Spleen (tissue), 13 donors: ENCODE measurements at places on chromosomes 5 and 9. TPM values are rescaled to one million over a fixed set of nuclear protein-coding genes. Genes with fewer than 3 reads are reported as not detected.

GRCh38 chr9:137530331-137530730 lies 19.9 kb downstream of the PNPLA7 start:
- no peak for DNase-seq
- no peaks in the 10 kb centered on the region for H3K27me3 ChIP-seq
- no peak overlapping the region for H3K27ac ChIP-seq
- no peak overlapping the region for H3K4me3 ChIP-seq
- H3K4me1 ChIP-seq, result peaks cover 8% of the 10 kb centered on the region
- no peaks in the 10 kb centered on the region for H3K36me3 ChIP-seq

DNA sequence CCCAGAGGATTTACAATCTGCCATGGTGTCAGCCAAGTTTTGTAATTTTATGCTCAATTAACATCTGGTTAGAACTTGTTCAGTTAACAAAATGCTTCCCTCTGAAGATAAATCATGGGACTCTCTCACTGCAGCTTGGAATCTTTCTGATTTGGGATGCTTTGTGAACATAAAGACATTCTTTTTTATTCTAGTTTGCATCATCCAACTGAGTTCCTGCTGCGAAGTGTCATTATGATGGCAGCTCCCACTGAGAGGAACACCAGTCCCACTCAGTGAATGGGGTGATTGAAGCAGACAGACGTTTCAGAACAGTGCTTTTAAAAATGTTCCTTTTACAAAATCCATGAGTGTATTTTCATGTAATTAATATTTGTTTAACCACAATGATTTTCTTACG lies 863.8 kb downstream of the TLE4 start:
- DNase-seq, result no peak
- H3K27me3 ChIP-seq, result no peaks in the 10 kb centered on the region
- H3K36me3 ChIP-seq, result no peaks in the 10 kb centered on the region
- no peaks in the 10 kb centered on the region for H3K4me1 ChIP-seq

The THBS4 gene
- 0.82 TPM for total RNA-seq

The SGCD gene
- 5.3 TPM for total RNA-seq

- H3K27ac ChIP-seq, result no peak overlapping the region
- no peak for DNase-seq
- no peaks in the 10 kb centered on the region for H3K27me3 ChIP-seq
- H3K4me3 ChIP-seq, result no peak overlapping the region
- H3K36me3 ChIP-seq, result no peaks in the 10 kb centered on the region
These were observed 464.9 kb upstream of the NMUR2 start for GRCh38 chr5:152869971-152870370.

- no peaks in the 10 kb centered on the region for H3K27me3 ChIP-seq
- H3K4me3 ChIP-seq, result no peak overlapping the region
- peaks cover 35% of the 10 kb centered on the region for H3K36me3 ChIP-seq
- no peak for DNase-seq
- no peaks in the 10 kb centered on the region for H3K4me1 ChIP-seq
These were observed 82.0 kb downstream of the SYK start for GRCh38 chr9:90883661-90884060.

The FCN2 gene
- 4.1 TPM for total RNA-seq

GRCh38 chr5:14309878-14310531 lies 166.9 kb downstream of the TRIO start:
- no peak overlapping the region for H3K27ac ChIP-seq
- H3K4me1 ChIP-seq, result no peaks in the 10 kb centered on the region
- no peak for DNase-seq
- H3K36me3 ChIP-seq, result peaks cover 8% of the 10 kb centered on the region

GRCh38 chr5:109412981-109413402 lies 3.2 kb upstream of the PJA2 start:
- H3K27ac ChIP-seq, result no peak overlapping the region
- H3K4me1 ChIP-seq, result peaks cover 13% of the 10 kb centered on the region
- no peaks in the 10 kb centered on the region for H3K27me3 ChIP-seq
- DNase-seq, result no peak

- DNase-seq, result no peak
- H3K27ac ChIP-seq, result no peak overlapping the region
- H3K4me3 ChIP-seq, result no peak overlapping the region
- H3K27me3 ChIP-seq, result no peaks in the 10 kb centered on the region
These were observed 108.1 kb downstream of the GCNT1 start for GRCh38 chr9:76567086-76567485.

- no peaks in the 10 kb centered on the region for H3K36me3 ChIP-seq
- H3K4me3 ChIP-seq, result no peak overlapping the region
- H3K4me1 ChIP-seq, result peaks cover 4% of the 10 kb centered on the region
- DNase-seq, result no peak
- H3K27me3 ChIP-seq, result no peaks in the 10 kb centered on the region
- H3K27ac ChIP-seq, result no peak overlapping the region
These were observed 64.9 kb downstream of the NDUFAF2 start for GRCh38 chr5:61009907-61010306.

The GMCL2 gene
- total RNA-seq, result not detected

GRCh38 chr5:87705876-87706275 lies 293.1 kb upstream of the CCNH start:
- H3K27me3 ChIP-seq, result no peaks in the 10 kb centered on the region
- DNase-seq, result no peak
- H3K4me3 ChIP-seq, result no peak overlapping the region
- H3K4me1 ChIP-seq, result no peaks in the 10 kb centered on the region

GRCh38 chr9:36802201-36802920 lies 229.7 kb downstream of the MELK start:
- DNase-seq, result no peak
- no peak overlapping the region for H3K27ac ChIP-seq
- no peak overlapping the region for H3K4me3 ChIP-seq
- H3K4me1 ChIP-seq, result no peaks in the 10 kb centered on the region

- H3K27ac ChIP-seq, result no peak overlapping the region
- H3K36me3 ChIP-seq, result no peaks in the 10 kb centered on the region
- H3K4me1 ChIP-seq, result no peaks in the 10 kb centered on the region
These were observed 319.8 kb downstream of the HINT1 start for GRCh38 chr5:130845049-130845765.

The GOLPH3 gene
- 73.9 TPM for total RNA-seq

GRCh38 chr5:67160985-67161384 lies 35.6 kb downstream of the CD180 start:
- DNase-seq, result no peak
- no peak overlapping the region for H3K4me3 ChIP-seq
- peaks cover 81% of the 10 kb centered on the region for H3K4me1 ChIP-seq
- peaks cover 28% of the 10 kb centered on the region for H3K36me3 ChIP-seq

The SEC16A gene
- total RNA-seq, result 75.2 TPM

DNA sequence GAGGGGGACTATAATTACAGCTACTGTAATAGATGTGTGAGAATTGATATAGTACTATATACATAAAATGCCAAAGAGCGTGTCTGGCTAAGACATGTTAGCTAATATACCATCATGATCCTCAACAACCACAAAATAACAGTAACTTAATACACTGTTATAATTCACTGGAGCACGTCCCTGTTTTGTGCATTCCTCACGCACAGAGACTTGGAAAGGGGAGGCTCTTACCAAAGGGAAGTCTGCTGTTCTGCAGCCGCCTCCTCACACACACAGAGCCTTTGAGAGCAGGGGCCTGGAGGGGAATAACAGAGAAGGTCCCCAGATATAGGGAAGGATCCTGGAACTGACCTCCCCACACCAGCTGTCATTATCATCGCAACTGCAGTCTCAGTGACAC lies 97.3 kb downstream of the ANKRD18A start:
- DNase-seq, result no peak
- H3K4me3 ChIP-seq, result no peak overlapping the region
- no peaks in the 10 kb centered on the region for H3K4me1 ChIP-seq
- H3K27me3 ChIP-seq, result no peaks in the 10 kb centered on the region
- no peaks in the 10 kb centered on the region for H3K36me3 ChIP-seq

- no peak overlapping the region for H3K4me3 ChIP-seq
- H3K27me3 ChIP-seq, result no peaks in the 10 kb centered on the region
- no peak overlapping the region for H3K27ac ChIP-seq
- no peaks in the 10 kb centered on the region for H3K36me3 ChIP-seq
These were observed 30.3 kb upstream of the UHRF2 start for GRCh38 chr9:6382681-6383080.

The ARL14EPL gene
- not detected for total RNA-seq

DNA sequence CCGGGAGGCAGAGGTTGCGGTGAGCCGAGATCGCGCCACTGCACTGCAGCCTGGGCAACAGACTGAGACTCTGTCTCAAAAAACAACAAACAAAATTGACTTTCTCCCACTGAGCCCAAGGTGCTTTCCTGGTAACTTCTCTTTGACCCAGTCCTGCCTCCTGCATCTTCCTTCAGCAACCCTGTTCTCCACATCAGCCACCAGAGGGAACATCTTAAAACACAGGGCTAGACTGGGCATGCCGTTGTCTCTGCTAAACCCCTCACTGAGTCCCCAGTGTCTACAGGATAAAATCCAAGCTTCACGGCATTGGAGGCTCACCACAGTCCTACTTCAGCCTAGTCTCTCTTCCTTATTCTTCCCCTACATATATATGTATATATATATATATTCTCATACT lies 39.8 kb upstream of the KCNMB1 start:
- no peak overlapping the region for H3K27ac ChIP-seq
- no peaks in the 10 kb centered on the region for H3K36me3 ChIP-seq
- peaks cover 5% of the 10 kb centered on the region for H3K27me3 ChIP-seq
- H3K4me1 ChIP-seq, result no peaks in the 10 kb centered on the region

DNA sequence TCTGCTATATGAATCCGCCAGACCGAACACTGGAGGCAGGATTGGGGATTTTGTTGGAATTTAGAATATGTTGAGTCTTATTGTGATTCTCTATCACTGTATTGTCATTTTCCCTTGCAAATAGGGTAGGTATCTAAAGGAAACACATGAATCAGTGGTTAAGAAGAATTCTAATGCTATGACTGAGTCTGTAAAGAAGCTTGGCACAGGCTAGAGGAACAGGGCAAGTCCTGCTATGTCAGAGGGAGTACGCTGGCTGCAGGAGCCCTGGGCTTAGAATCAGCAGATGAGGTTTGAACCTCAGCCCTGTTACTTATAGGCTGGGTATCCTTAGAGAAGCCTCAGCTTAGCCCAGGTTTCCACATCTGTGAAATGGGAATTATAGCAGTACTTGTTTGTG lies 198.1 kb downstream of the NR3C1 start:
- H3K4me1 ChIP-seq, result peaks cover 36% of the 10 kb centered on the region
- no peaks in the 10 kb centered on the region for H3K36me3 ChIP-seq

DNA sequence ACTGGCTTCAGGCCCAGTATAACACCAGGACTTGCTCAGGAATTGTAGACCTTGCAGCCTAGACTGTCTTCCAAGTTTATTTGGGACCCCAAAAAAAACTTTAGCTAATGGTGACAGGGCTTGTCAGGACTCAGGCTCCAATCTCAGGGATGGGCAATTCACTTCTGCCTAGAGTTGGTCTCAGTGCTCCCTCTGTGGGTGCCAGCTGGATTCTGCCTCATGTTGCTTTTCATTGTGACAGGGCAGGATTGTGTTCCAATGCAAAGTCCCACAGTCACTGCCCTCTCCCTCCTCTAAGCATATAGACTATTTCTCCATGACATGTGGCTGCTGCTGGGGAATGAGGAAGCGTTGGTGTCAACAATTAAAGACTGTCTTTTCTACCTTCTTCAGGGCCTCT lies 174.7 kb downstream of the CYLC2 start:
- no peak overlapping the region for H3K4me3 ChIP-seq
- no peaks in the 10 kb centered on the region for H3K4me1 ChIP-seq
- H3K27ac ChIP-seq, result no peak overlapping the region
- H3K27me3 ChIP-seq, result no peaks in the 10 kb centered on the region
- no peaks in the 10 kb centered on the region for H3K36me3 ChIP-seq

GRCh38 chr9:135471791-135472640 lies 7.6 kb upstream of the PPP1R26 start:
- H3K4me3 ChIP-seq, result no peak overlapping the region
- no peaks in the 10 kb centered on the region for H3K27me3 ChIP-seq
- H3K36me3 ChIP-seq, result no peaks in the 10 kb centered on the region
- no peaks in the 10 kb centered on the region for H3K4me1 ChIP-seq
- no peak overlapping the region for H3K27ac ChIP-seq

DNA sequence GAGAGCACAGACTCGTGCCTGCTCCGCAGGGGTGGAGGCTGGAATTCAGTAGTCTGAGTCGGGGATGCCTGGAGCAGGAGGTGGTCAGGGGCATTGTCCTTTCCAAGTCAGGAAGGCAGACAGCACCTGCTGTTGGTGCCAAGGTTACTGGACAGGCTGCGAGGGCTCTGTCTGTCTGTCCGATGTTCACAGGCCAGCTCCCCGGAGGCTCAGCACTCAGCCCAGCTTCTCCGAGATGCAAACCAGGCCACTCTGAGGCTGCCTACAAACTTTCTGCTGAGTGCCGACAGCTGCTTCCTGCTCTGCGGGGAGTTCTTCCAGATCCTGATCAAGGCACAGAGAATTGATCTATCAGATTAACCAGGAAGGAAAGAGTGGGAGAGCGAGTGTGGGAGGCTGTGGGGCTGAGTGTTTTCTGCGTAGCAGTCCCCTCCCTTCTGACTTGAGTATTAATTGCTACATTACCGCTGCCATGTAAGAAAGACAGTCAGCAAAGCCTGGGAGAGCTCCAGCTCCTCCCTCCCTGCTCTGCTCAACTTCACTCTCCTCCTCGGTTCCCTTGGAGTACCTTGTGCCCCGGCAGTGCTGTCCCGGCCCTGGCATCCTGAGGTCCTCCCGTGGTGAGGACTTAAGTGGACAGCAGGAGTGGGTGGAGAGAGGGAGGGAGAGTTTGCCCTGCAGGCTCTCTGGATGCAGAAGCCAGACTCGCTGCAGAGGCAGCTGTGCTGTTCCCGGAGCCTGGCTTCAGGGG lies 36.0 kb downstream of the KCNMB1 start:
- H3K27me3 ChIP-seq, result no peaks in the 10 kb centered on the region
- peaks cover 36% of the 10 kb centered on the region for H3K4me1 ChIP-seq
- peak overlapping the region; percentile 43 for H3K4me3 ChIP-seq
- no peak for DNase-seq
- H3K27ac ChIP-seq, result peak overlapping the region; percentile 45
- no peaks in the 10 kb centered on the region for H3K36me3 ChIP-seq

The SLC34A3 gene
- not detected for total RNA-seq

GRCh38 chr5:130605234-130605633 lies 559.8 kb downstream of the HINT1 start:
- DNase-seq, result no peak
- H3K4me3 ChIP-seq, result no peak overlapping the region
- no peaks in the 10 kb centered on the region for H3K4me1 ChIP-seq
- H3K36me3 ChIP-seq, result no peaks in the 10 kb centered on the region

The CCDC183 gene
- 0.70 TPM for total RNA-seq

GRCh38 chr9:18820566-18821095 lies 212.4 kb downstream of the SAXO1 start:
- no peaks in the 10 kb centered on the region for H3K36me3 ChIP-seq
- H3K4me3 ChIP-seq, result no peak overlapping the region
- DNase-seq, result no peak
- no peaks in the 10 kb centered on the region for H3K4me1 ChIP-seq
- no peak overlapping the region for H3K27ac ChIP-seq

DNA sequence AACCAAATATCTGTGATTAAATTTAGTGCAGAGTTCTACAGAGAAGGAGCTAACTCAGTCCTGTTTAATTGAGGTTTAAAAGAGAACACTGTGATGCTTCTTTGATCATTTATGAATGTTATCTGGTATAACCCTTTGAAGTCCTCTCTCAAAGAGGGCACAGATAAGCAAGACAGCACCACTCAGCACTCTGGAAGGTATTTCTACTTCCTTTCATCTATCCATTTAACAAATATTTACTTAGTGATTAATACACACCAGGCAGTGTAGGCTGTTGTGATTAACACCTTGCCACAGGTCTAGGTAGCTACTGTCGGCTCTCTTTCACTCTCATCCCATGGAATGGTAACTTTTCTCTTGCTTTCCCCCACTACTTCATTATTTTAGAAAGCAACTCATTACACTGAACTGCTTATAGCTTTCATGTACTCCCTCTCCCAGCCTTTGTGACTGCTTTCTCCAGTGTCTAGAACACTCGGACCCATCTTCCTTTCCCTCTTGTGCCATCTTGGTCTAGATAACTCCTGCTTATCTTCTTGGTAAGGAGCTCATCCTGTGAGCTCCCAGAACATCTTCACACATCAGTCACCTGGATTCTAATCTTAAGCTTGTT lies 54.7 kb downstream of the GLDC start:
- H3K4me1 ChIP-seq, result peaks cover 3% of the 10 kb centered on the region
- no peak overlapping the region for H3K4me3 ChIP-seq
- no peak overlapping the region for H3K27ac ChIP-seq
- no peaks in the 10 kb centered on the region for H3K27me3 ChIP-seq
